ENCODE measurements at places on chromosomes 11 and 22.

DNA sequence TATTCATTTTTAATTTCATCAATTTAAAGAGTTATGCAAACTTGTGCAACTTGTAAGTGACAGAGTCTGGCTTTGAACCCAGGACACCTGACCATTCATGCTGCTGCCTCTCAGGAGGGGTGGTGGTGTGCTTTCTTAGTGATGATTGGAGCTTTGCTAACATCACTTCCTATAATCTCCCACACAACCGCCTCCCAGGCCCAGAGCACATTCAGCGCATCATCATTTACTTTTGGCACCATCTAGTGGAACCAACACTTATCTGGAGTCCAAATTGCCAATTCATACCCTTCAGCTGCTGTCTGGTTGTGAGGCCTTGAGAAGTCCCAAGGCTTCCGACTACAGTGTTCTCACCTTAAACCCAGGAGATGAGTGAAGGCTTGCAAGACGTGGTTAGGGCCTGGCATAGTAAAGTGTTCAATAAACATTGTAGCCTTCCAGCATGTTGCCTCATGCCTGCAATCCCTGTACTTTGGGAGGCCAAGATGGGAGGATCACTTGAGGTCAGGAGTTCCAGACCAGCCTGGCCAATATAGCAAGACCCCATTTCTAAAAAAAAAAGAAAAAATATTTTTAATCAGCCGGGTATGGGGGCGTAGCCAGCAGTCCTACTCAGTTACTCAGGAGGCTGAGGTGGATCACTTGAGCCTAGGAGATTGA lies 1.1 kb upstream of the TTLL1 start:
- peak; percentile 91 for DNase-seq

DNA sequence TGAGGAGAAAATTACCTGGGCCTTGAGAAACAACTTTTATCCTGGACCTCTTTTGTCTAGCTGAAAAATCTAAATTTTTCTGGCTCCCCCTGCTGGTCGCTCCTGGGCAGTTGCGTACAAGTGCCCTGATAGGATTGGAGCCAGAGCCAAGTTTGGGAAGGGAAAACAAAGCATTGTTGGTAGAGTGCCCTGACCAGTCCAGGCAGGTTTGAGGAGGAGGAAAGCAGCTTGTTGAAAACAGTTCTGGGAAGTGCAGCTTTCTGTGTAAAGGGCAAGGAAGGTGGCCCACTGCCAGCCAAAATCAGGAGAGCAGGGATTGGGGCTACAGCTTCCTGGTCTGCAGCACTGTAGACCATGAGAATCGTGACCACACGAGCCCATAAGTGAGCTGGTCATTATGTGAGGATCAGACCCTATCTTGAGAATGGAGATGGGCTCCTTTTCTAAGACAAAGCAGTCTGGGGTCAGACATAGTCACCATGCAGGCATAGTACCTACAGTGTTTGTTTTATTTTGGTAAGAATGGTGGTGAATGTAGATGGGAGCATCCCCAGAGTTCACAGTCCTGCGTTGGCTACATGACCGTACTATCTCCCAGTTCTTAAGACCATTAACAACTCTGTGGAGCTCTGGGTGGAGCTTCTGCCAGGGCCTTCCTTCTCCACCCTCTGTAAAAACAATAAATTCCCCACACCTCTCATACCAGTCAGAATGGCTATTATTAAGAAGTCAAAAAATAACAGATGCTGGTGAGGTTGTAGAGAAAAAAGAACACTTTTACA lies 21.3 kb upstream of the PIK3IP1 start:
- peak; percentile 62 for DNase-seq

DNA sequence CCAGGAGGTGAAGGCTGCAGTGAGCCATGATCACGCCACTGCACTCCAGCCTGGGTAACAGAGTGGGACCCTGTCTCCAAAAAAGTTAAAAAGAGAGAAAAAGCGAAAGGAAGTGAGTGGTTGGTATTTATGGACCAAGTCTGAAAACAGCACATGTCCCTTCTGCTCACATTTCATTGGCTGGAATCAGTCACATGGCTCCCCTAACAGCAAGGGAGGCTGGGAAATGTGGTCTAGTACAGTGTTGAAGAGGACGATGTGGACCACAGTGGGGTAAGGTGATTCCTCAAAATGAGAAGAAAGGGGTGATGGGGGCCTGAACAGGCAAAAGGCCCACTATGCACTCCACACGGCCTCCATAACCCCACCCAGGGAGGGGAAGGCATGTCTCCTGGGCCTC lies 32.5 kb upstream of the SMTN start:
- DNase-seq: no peak

GRCh38 chr11:116939499-116939898 lies 102.1 kb upstream of the APOA1 start:
- no peak for DNase-seq

DNA sequence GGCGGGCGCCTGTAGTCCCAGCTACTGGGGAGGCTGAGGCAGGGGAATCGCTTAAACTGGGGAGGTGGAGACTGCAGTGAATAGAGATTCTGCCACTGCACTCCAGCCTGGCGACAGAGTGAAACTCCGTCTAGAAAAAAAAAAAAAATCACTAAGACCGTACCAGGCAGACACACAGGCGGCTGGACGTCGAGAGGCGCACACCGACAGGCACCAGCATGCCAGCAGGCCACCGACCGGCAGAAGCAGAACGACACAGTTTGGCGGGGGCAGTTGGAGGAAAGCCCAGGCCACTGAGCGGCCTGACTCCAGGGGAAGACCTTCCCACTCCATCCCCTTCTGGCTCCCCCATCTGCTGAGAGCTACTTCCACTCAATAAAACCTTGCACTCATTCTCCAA lies 17.5 kb downstream of the OR10D3 start:
- DNase-seq: no peak

GRCh38 chr22:17281440-17281841 lies 62.2 kb upstream of the ADA2 start:
- DNase-seq: no peak

DNA sequence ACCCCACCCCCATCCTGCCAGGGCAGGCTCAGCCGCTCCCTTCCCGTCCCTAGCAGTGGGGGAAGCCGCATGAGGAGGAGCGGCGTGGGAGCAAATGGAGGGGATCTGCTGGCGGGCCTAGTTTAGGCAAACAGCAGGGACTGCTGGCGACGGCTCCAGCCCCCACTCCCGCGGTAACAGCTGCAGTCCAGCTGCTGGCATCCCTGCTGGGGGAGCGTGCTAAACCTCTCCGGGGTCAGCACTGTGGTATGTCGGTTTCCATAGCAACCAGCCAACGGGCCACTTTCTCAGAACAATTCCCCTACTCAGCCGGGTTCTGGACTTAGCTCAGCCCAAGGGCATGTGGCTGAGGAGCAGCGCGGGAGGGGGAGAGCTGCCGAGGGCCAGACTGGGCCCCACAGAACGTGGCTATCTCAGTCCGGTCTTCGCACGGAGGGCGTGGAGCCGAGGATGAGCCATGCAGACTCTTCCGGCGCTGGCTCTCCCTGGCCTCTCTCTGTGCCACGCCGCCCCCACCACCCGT lies 98.8 kb downstream of the PKNOX2 start:
- peak; percentile 99 for DNase-seq

- DNase-seq: peak; percentile 91
Observed at GRCh38 chr11:27255447-27255828, 107.6 kb downstream of the CCDC34 start.

DNA sequence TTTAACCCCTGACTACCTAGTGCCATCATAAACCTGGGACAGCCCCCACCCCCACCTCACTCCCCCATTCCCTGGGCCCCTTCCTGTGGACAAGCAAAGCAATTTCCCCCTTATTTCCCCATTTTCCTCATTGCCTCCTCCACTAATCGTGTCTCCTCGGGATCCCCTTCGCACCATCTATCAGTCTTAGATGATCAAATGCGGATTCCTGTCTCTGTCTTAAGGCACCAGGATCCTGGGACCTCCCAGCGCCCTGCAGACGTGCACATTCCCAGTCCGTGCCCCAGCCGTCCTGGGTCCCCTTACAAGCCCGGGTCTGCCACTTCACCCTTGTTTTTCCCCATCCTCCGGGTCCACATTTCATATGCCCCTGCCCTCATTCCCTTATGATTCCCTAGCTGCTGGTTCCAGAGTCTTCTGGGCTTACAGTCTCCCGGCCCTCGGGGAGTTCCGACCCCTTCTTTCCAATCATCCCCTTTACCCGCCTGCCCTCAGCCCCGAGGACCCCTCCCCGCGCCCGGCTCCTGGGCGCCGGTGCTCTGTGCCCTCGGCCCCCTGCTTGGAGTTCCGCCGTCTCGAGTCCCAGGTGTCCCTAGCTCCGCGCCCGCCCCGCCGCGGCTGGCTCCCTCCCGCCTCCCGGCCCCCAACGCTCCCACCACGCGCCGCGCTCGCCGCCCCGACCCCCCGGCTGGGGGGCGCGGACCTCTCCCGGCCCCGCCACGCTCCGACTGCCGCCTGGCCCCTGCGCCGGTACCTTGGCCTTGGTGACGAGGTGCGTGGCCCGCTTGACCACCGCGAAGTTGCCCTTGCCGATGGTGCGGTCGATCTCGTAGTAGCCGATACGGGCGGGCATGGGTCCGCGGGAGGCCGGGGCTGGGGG lies 599 bp downstream of the SIK3 start:
- DNase-seq: peak; percentile 34

DNA sequence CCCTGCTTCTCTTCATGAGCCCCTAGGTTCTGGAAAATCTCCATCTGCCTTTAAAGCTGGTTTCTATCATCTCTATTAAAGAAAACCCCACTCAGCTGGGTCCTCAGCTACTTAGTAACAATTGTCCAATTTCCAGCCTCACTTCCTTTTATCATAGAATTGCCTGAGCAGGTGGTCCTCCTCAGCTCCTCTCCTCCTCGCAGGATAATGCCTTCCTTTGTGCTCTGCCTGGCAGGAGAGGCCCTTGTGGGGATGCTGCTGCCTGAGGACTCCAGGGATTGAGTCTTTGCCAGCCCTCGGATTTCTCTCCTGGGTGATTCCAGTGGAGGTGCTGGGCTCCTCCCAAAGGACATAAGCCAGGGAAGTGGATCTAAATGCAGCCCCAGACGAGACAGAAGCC lies 448.3 kb downstream of the INSC start:
- DNase-seq: no peak

DNA sequence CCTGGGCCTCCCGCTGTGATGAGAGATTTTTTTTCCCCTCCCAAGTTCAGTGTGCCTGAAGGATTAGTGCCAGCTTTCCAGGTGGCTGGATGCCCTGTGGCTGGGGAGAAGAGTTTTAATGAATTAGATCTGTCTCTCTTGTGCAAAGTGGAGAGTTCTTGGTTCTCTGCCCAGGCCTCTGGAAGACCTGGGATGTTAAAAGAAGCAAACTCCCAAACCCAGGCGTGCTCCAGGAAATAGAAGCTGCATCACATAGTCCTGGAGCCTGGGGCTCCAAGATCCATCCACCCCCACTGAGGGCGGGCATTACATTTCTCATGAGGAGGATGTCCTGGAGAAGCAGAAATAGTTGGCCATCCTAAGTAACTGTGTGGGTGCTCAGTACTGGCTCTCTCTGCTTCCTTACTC lies 30.6 kb downstream of the SDHAF2 start:
- peak; percentile 45 for DNase-seq

- no peak for DNase-seq
Observed at GRCh38 chr11:117392001-117392690, 64.5 kb downstream of the CEP164 start.

DNA sequence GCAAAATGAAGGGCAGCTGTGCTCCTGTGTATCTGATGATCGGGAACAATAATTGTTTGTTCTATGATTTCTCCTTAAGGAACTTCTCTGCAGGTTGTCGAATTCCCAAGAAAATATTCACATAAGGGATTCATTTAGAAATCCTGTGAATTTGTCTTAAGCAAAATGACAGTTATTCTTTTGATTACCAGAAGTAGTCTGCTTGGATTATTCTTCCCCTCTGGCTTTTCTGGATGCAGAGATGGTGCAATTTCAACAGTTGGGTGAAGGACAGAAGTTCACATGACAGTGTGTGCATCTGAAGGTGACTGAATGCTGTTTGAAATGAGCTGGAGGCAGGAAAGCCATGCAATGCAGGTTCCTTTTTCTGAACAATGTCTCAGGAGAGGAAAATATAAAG lies 137.2 kb upstream of the MTMR2 start:
- DNase-seq: peak; percentile 38

DNA sequence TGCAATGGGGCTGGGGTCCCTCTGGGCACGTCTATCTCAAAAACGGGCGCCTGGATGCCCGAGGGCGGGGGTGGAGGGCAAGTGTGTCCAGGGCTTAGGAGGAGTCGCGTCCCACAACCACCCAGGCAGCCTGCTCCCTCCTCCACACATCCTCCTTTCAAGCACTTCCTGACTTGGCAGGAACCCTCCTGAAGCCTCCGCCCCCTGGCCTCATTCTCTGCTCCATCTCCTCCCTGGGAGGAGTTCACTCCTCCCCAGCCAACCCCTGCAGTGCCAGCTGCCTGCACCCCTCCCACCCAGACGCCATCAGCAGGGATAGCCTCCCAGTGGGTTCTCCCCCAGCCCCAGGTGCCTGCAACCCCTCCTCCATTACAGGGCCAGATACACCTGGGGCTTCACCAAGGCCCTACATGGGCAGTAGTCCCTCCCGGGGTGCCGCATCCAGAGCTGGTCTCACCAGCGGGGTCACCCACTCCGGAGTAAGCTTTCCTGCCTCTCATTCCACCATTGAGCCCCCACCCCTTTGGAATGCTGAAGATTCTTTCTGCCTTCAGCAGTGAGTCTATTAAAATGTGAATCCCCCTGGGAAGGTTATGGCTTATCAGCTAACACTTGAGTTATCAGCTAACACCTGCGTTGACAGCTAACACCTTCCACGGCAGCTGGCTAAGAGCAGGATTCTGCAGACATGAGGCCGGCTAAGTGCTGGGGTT lies 24.4 kb downstream of the RTN4R start:
- peak; percentile 84 for DNase-seq

DNA sequence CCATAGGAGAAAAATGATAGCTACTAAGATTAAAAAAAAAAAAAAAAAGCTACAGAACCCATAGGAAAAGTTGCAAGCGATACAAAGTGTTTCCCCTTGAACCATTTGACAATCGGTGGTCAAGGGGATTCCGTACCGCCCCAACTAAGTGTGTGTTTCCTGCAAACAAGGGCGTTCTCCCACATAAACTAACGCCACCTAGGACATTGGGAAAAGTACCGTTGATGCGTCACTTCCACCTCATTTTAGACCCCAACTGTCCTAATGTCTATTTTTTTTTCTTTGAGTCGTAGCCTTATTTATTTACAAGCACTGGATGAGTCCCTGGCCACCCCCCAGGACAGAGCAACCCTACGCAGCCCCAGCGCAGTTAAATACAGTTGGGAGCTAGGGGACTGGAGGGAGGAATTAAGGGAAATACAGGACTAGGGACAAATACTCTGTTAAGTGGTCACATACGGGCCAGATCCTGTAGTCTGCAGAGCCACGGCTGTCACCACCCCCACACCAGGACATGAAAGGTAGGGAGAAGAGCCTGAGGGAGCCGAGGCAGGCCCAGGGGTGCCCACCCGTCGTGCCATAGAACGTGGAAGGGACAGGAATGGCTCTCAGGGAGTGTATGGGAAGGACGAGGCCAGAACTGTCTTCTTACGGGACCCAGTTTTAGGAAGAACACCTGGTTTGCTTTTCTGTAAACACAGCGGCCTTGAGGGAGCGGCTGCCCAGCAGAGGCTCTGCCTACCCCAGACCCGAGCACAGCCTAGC lies 19.0 kb downstream of the EIF1AD start:
- no peak for DNase-seq

GRCh38 chr22:43338766-43339345 lies 4.3 kb downstream of the SCUBE1 start:
- no peak for DNase-seq
